Stimulated activated CD4-positive, alpha-beta T cell treated with anti-CD3 and anti-CD28 coated beads, Interleukin-1b, Interleukin-23, amount 100 ng/mL, for 4 hours (primary cell): ENCODE measurements at places on chromosomes 11 and 22.

DNA sequence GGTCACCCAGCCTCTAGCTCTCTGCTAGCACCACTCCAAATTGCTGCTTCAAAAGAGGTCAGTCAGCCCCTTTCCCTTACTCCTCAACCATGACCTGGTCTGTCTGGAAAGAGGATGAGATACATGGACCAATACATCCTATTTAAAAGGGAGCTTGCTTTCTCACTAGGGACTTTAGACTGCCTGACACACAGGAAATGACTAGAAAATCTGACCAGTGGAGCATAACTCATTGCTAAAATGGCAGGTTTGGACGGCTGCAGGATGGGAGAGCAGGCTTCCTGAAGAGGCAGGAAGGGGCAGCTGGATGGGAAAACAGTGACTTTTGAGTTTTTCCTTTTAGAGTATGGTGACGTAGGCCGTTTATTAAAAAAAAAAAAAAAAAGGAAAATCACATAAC is 25.3 kb downstream of the STIM1 start:
- DNase-seq, result no peak

GRCh38 chr22:20903093-20903492 is 14.1 kb upstream of the CRKL start:
- no peak for DNase-seq

GRCh38 chr11:22465620-22466019 is 127.4 kb downstream of the SLC17A6 start:
- no peak for DNase-seq

DNA sequence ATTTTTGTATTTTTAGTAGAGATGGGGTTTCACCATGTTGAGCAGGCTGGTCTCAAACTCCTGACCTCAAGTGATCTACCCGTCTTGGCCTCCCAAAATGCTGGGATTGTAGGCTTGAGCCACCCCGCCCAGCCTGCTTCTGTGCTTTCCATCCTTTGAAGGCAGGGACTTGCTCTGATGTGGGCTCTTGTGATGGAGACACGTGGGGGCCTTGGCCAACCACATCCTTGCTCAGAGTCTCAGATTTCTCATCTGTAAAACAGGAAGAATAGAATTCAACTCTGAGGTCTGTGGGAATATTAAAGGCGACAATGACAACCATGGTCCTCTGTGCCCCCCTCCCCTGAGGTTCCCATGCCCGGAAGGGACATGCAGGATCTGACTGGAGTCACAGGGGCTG is 3.8 kb upstream of the GGA1 start:
- DNase-seq, result no peak

DNA sequence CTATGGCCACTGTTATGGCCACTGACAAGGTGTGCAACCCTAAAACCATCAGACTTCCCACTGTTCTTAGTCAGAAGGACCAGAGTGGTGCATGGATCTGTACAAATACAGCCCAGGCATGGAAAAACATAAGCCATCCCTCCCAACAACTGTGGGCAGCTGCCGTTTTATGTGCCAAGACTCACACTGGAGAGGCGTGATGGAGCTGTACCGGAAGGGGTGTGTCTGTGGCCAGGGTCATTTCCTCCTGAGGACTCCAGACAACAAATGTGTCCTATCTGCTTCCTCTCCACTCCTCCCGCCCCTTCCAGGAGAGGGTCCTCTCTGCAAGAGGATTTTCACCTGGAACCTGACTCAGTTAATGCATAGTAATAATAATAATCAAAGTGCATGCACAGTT is 29.5 kb downstream of the KCNJ1 start:
- DNase-seq, result no peak

GRCh38 chr11:133041928-133042882 is 490.1 kb downstream of the OPCML start:
- no peak for DNase-seq

GRCh38 chr22:17541476-17541875 is 21.8 kb upstream of the SLC25A18 start:
- DNase-seq, result no peak

- no peak for DNase-seq
Measured at GRCh38 chr11:9059406-9059805, 32.0 kb downstream of the SCUBE2 start.

GRCh38 chr22:37455896-37456295 is 28.6 kb upstream of the ELFN2 start:
- DNase-seq, result no peak

GRCh38 chr11:17117262-17117661 is 39.8 kb upstream of the RPS13 start:
- DNase-seq, result no peak

- DNase-seq, result no peak
Measured at GRCh38 chr11:32088117-32088941, 2.5 kb upstream of the RCN1 start.

DNA sequence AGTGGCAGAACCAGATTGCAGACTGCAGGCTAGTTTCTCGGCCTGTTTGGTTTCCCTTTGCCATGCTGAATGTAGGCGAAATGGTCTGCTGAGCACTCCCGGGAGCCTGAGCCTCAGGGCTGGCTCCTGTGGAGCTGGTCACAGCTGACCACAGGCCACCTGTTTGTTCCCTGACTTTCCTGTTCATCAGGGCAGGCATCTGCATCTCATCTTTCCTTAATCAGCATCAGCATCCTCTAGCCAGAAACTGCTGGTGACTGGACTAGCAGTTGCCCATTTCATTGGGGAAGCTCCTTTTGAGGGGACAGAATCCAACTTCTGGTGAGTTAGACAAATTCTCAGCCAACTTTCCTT is 20.2 kb upstream of the C11orf96 start:
- DNase-seq, result no peak

DNA sequence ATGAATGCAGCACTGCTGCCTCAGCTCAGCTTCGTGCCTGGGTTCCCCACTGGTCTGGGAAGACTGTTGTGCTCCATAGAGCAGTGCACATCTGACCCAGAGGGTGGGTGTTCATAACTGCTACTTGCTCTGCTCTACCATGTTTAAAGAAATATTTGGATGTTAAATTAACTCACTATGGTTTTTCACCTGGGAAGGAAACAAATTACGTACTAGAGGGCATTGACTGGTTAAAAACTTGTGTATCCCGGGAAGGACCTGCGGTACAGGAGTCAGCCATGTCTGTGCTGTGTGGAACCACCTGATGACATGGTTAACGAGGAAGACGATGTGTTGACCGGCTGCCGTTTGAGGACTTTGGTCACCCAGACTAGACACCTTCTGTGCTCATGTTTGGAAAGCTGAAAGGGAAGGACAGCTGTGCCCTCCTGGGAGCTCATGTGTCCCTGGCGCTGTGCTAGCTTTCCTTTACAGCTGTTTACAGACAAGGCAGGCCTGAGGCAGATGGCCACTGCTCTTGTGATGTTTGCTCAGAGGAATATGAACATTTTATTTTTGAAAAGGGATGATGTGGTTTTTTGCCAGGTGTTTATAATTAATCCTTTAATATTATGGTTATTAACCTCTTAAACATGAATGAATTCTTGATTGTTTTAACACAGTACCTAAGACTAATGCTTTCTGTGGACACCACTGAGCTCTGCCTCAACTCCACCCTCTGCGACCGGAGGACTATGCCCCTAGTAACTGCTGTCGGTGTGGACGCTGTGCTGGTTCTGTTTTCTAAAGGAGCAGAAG is 14.3 kb upstream of the AIFM3 start:
- no peak for DNase-seq

DNA sequence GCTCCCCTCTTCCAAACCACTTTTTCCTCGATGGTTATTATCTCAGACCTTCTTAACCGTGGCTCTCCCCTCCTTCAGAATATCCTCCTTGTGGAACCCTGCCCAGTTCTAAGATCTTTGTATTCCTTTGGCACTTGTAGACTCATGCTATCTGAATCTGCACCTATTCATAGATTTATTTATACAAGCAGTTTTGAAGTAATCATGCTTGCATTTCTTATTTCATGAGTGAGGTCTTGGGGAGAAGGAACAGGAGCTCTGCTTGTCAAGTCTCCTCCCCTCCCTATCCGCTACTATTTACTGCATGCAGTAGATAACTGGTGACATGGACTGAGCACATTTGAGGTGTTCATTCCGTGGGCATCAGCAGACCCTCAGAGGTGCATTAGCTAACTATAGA is 5.4 kb upstream of the MADD start:
- no peak for DNase-seq

DNA sequence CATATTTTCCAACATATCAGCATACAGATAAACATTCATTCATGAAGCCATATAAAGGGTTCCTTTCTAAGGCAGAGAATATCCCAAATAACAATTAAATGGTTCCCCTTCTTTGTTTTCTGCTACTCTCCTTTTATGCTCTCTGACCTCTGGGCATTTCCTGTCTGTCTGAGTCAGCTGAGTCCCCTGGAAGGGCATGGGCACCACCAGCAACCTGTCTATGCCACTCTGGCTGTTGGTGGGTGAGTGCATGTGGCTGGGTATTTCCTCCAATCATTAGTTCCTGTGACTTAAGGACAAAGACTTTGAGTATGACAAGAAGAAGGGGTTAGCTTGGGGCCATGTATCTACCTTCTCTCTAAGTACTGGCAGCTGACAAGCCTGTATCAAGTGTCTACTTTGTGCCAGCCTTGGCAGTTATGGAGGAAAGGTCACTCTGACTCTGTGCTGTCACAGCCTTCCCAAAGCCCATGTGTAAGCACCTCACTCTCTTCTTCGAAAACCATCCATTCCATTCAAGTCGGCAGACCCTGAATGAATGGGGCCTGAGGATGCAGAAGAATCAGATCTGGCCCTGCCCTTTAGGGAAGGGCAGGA is 86.3 kb upstream of the PHOX2A start:
- DNase-seq, result no peak

DNA sequence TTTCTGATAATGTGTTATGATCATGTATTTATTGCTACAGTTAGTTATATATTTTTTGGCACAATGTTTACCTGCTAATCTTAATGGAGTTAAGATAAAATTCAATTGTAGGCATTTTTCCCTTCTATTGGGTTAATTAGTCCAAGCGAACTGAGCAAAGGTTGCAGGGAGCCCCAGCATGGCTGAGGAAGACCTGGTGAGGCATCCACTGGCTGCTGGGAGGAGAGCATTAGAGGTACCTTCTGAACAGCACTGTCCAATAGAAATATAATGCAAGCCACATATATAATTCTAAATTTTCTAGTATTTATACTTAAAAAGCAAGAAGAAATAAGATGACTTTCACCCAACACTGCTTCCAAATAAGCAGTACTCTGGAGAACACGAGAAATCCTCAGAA is 689 bp upstream of the TMEM126A start:
- DNase-seq, result no peak

DNA sequence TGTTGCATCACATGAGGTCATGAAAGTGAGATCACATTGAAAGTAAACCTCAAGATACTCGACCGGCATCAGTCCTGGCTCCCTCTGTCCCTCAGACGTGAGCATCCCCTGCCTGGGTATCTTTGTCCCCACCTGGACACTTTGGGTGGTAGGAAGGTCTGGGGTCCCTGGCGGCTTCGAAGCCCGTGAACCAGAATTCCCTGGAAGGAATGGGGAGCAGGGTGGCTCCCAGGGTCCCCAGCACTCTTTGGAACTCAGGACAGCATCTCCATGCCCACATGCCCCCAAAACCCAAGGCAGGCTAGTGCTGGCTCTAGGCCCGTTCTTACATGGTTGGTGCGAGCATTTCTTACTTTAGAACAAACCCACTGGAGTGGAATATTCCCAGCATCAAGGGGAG is 7.5 kb downstream of the DERL3 start:
- no peak for DNase-seq

DNA sequence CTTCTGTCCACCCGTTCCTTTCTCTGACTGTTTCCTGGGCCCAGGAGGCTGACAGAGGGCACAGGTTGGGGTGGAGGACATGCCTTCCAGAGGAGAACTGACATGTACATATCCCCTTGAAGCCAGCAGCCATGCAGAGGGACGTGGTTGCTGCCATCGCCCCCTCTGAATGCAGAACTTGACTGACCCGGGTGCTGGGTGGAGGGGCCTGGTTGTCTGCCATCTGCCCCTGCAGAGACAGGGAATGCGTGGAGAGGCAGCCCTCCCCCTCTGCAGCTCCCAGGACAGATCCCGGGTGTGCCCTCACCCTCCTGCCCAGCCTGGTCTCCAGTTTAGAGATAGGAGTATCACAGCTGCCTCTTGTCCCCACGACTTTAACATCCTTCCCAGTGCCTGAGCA is 383.0 kb upstream of the B3GAT1 start:
- DNase-seq, result no peak

DNA sequence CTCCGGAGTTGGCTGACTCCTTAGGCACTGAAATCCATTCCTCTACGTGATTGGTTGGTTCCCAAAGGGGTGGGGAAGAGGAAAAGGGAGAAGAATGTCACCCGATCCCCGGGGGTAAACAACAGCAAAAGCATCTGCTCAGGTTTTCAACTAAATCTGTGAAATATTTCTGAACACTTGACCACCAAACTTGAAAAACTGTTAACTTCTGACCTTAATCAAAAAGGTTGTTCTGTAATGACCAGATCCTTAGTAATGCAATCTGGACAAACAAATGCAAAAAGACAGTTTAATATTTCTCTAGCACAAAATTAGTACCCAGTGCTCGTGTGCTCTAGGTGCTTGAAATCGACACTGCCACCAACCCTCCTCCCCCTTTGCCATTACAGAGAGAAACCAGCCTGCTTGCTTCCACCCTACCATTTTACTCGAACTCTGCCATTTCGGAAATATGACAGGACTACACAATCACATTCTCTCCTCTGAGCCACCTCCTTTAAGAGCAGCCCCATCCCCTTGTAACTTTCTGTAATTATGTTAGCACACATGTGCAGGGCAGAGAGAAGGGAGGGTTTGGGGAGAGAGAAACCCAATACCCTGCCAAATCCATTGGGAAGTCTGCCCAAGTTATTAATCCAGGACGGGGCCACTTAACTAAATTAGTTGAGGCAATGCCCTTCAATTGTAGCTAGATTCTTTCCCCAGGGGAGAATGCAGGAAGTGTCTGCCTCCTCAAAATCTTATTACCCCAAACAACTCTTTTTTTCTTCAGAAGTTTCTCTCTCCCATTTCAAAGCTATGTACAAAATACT is 113.8 kb downstream of the RBFOX2 start:
- no peak for DNase-seq

GRCh38 chr22:43789452-43789851 is 22.7 kb downstream of the EFCAB6 start:
- no peak for DNase-seq

DNA sequence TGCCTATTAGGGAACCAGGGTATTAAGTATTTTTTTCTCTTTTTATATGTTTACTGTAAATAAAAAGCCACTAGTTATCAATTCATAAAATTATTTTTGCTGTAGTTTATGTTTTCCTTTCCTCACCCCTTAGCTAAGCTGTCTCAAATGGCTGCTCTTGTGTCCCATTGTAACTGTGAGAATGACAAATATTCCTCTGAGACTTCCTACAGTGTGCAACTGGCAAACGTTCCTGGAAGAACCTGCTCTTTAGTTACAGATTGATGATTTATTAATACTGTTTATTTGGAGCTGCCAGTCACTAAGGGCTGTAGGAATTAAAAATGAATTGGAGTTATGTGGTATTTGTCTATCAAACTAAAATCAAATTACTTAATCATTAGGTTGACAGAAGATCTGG is 675.4 kb upstream of the ARHGAP42 start:
- no peak for DNase-seq

GRCh38 chr11:48091426-48092102 is 111.2 kb downstream of the PTPRJ start:
- DNase-seq, result no peak

- no peak for DNase-seq
Measured at GRCh38 chr11:130763087-130763980, 152.9 kb downstream of the SNX19 start.
